ENCODE measurements at places on chromosomes 2 and 18. TPM values are rescaled to one million over a fixed set of nuclear protein-coding genes. Genes with fewer than 3 reads are reported as not detected.

NOSTRIN gene
- 22.9 TPM for total RNA-seq

EFHD1 gene
- total RNA-seq = 1.2 TPM

ARHGAP28 gene
- 41.2 TPM for total RNA-seq

MATN3 gene
- total RNA-seq = 4.1 TPM

RTP5 gene
- total RNA-seq = 0.24 TPM

DNA sequence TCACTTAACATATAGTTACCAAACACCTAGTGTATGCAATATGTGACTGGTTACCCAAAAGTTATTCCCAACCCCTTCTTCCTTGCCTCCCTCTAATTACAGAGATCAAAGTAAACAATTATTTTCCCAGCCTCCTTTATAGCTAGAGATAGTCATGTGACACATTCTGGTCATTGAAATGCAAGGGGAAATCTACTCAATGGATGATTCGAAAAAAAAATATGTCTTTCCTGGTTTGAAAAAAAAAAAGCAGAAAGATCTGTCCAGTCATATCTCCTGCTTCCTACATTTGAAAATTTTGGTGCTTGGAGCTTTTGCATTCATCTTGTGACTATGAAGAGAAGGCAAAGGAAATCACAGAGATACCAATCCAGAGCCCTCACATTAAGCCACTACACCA lies 27.6 kb upstream of the UGP2 start:
- no peak for DNase-seq

DNA sequence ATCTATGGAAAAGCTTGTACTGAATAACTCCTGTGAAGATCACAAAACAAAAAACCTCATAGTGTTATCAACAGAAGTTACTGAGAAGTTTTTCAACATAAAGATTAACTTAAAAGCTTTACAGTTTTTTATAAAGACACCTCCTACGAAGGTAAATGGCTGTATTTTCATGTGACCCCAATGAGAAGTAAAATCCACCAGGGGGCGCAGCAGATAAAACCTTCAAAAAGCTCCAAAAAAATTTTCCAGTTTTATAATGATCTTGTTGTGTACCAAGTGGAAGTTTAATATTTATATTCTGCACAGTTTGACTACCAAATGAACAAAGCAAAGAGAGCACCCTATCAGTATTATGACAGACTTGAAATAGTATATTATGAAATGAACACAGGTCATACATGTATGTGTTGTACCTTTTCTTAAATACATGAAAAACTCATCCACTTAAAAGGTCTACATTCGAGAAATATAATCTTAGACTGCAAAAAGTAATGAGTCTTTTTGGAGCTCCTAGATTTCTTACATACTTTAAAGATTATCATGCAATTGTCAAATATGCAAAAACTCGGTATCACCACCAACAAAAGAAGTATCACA lies 38.5 kb downstream of the PNO1 start:
- no peak for DNase-seq

DNA sequence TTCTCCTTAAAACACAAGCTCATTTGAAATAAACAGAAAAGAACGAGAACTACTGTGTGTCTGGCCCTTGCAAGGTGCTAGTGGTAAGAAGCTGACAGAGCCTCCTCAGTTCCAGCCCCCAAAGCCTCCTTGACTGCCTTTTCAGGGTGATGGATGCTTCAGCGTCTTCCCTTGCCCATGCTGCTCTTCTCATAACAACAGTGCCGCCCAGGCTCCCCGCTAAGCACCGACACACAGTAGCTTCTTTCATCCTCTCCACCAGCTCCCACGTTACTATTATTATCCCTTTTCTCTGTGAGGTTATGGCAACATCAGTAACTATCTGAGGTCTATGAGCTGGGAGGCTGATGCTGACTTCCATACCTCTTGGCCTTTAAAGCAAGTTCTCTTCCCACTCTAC lies 418.6 kb downstream of the TSN start:
- DNase-seq = no peak

GRCh38 chr2:20698916-20699613 lies 32.1 kb downstream of the GDF7 start:
- no peak for DNase-seq

GRCh38 chr2:50611351-50611871 lies 420.5 kb downstream of the NRXN1 start:
- DNase-seq = peak; percentile 55

DNA sequence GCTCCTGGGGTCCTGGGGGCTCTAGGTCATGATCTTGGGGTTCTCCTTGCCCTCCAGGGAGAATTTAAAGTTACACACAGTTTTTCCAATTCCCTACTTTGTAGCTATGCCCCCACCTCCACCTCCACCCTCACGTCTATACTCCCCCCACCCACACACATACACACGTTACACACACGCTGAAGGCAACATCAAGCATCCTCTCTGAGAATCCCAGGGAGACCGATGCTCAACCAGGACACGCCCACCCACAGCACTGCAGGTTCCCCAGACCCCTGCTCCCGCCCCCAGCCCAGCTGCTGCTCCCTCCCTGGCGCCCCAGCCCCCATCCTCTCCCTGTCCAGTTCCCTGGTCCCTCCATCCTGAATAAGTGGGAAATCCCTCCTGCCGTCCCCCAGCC lies 6.4 kb upstream of the TNS1 start:
- DNase-seq = no peak

DNA sequence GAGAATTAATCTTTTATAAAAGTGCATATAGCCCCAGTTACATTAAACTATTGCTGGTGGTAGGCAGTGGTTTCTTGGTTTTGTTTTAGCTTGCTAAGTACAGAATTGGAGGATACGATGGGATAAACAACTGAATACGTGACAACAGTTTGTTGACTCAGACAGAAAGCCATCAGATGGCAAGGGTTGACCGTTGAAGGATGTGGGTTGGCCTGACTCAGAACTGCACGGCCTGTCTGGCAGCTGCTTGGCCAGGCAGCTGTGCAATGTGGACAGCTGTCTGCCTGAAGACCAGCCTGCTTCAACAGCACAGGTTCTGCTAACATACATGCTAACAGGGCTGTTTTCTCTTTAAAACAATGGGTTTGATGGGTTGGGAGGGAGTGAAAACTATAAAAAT lies 46.6 kb downstream of the PRKRA start:
- no peak for DNase-seq

GRCh38 chr2:109242210-109242653 lies 113.2 kb downstream of the SH3RF3 start:
- no peak for DNase-seq

DNA sequence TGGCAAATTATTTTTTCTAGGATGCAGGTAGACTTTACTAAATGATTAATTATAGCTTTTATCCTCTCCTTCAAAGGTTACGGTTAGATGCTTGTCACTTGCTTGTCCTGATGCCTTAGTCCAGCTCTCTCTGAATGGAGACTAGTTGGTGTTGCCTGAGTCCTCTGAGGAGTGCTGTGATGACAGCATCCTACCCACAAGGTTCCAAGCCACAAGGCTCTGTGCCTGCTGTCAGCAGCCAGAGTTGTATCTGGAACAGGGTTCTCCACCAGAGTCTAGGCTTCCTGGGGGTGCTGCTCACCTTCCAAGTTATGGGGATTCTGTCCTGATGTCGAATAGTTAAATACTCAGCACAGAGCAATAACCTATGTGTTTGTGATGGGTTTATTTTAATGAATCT lies 125.7 kb downstream of the GALNT1 start:
- DNase-seq = no peak

DNA sequence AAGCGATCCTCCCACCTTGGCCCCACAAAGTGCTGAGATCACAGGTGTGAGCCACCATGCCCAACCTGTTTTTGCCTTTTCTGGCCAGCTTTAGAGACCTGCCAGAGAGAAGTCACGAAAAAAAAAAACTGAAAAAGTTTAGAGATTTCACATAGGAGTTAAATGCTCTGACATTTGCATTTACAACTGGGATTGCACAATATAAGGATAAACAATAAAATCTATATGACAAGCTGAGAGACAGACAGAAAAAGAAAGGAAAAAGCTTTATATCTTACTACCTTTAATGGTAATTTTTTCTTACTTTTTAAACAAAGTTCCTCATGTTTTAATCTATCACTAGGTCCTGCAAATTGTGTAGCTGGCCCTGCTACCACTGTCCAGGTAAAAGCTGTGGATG lies 466.5 kb downstream of the TXNL1 start:
- no peak for DNase-seq

DNA sequence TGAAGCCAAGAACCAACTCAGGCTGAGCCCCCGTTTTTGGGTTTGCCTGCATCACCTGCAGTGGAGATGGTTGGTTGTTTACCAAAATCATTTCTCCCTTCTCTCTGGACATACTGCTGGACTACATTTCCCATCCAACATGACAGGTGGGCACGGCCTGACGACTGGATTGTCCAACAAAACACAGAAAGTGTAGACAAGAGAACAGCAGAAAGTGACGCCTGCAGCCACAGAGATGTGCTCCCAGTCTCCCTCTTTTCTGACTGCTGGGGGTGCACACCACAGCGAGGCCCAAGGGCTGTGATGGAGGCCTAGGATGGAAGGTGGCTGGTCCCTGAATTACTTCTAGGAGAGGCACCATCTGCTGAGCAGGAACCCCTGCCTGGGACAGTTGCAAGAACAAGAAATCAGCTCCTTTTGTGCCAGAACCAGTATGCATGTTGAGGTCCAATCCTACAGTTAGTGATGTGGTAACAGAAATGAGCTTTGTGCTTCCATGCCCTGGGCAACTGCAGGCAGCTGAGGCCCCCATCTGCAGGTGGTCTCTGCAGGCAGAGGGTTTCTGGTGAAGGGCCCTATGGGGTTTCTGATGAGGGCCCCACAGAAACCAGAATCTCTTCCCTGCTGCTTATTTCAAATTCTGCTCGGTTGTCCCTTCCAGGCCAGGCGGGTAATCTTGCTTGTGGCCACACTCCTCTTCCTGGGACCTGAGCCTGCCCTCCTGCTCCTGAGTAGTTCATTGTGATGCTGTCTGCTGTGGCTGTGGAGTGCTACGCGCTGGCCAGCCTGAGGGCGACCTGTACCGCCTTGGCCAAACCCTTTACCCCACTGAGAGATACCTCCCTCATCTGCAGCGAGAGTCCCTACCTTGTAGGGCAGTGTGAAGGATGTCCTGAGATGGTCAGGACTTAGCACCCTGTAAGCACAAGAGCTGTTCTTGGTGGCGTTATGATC lies 168.3 kb downstream of the ASB1 start:
- no peak for DNase-seq

GRCh38 chr2:159090514-159091201 lies 122.2 kb downstream of the TANC1 start:
- peak; percentile 42 for DNase-seq

GRCh38 chr2:224927646-224928173 lies 114.6 kb downstream of the DOCK10 start:
- peak; percentile 60 for DNase-seq

- no peak for DNase-seq
Observed at GRCh38 chr2:332592-332991, 44.7 kb upstream of the ALKAL2 start.

- DNase-seq = peak; percentile 84
Observed at GRCh38 chr2:24855726-24856125, 62.5 kb downstream of the CENPO start.

DNA sequence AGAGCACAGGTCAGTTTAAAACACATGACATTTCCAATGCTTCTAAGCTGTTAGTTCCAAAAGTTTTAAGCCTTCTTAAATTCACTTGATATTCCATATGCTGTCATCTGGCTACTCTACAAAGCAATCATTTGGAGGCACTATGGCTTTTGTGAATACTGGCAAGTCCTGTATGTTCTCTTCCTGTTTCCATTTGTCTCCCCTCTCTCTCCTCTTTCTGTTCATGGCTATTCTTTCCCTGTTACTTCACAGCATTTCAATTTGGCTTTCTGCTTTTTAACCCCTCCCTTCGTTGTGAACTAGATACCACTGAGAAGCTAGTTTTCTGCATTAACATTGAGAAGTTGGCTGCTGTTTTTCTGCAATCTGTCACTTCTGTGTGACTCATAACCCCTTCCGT lies 1337.2 kb upstream of the CELF4 start:
- DNase-seq = no peak

DNA sequence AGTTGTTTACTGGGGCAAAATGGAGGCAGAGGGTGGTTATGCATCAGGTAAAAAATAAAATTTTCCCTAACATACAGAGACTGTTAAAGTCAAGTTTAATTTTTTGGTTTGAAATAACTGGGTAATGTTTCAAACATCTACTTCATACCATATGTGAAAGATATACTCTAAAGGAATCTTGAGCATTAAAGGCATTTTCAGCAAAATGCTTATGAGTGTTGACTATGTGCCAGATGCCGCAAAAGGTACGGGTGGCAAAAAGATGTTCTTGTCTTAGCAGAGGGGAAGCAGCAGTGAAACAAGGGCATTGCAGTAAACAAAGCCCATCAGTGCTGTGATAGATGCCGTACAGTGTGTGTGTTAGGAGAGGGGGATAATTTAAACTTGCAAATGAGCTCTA lies 263.1 kb upstream of the ID2 start:
- peak; percentile 61 for DNase-seq

DNA sequence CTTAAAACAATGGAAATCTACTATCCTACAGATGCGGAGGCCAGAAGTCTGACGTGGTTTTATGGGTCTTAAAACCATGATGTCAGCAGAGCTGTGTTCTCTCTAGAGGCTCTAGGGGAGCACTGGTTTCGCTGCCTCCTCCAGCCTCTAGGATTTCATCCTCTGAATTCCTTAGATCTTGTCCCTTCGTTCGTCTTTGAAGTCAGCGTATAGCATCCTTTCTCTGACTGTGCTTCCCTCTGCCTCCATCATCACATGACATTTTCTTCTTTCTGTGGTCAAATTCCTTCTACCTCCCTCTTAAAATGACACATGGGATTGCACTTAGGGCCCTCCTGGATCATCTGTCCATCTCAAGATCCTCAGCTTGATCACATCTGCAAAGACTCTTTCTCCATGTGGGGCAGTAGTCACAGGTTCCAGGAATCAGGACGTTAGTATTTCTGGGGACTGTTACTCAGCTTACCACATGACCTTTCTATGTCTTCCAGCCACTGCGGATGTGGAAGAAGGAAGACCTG lies 22.7 kb upstream of the NCK2 start:
- no peak for DNase-seq

GRCh38 chr2:3670941-3671340 lies 12.9 kb downstream of the ALLC start:
- no peak for DNase-seq

DNA sequence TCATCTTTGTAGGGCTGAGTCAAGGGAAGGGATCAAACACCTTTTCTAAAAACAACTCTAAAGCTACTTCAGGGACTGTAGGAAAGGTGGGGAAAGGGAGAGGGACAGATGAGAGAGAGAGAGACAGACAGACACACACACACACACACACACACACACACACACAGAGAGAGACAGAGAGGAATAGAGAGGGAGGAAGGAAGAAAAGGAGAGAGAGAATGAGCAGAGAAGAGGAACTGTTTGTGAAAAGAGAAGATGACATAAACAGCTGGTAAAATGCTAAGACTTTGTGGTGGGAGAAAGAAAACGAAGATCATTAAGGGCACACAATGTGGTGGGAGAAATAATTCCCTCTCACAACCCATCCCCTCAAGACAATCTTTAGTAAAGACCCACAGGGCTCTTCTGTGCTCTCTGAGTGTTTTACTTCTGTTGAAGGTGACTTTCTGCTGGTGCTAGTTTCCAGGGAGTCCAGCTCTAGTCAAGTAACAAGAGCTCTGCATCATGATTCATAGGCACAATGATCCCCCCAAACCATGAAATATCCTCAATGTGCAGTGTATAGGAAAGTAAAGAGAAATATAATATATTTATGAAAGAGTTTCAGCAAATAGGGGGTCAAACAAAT lies 77.2 kb upstream of the STK17B start:
- DNase-seq = no peak
